NCI-H1417 treated with DMSO at 0.1 percent for 48 hours (cell line): ENCODE measurements at places on chromosomes 1 and 21.

GRCh38 chr1:27662707-27663393 lies 9.1 kb downstream of the IFI6 start:
- DNase-seq: peak; percentile 23

DNA sequence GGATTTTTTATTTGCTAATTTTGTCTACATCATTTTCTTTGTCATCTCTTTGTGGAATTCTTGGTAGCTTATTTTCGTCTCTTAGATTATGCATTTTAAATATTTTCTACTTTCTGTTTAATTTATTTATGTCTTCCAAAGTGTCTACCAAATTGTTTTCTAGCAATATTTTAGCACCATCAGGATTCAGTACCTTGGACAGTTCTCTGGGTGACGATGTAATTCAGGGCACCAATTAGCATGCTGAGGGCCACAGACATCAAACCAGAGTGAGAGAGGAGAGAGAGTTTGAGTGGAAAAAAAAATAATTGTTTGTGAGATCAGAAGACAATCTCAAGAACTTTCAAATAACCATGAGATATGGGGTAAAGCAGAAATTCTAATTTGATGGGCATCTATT lies 169.8 kb upstream of the CXADR start:
- no peak for DNase-seq

- no peak for DNase-seq
These were observed 23.0 kb upstream of the PIGC start for GRCh38 chr1:172466795-172467407.

- DNase-seq: no peak
These were observed 35.8 kb downstream of the LGR6 start for GRCh38 chr1:202229376-202229775.

- DNase-seq: no peak
These were observed 1.3 kb upstream of the CTTNBP2NL start for GRCh38 chr1:112394743-112395062.

DNA sequence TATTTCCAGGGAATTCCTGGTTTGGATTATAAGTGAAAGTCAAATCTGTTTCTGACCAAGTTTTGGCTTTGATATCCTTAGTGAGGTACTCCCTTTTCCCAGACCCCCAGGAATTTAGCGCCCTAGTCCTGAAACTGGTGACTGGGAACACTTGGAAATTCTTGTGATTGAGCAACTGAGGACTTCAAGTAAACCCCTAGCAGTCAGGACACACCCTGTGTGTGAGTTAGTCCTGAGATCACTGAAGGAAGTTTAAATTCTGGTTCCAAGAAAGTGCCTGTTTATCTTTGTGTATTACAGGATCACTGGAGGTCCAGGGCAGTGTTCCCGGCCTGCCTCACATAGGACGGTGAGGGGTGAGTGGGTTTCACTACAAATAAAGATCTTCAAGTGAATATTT lies 95.1 kb upstream of the F3 start:
- DNase-seq: no peak

GRCh38 chr1:93908394-93909145 lies 660 bp downstream of the GCLM start:
- no peak for DNase-seq

DNA sequence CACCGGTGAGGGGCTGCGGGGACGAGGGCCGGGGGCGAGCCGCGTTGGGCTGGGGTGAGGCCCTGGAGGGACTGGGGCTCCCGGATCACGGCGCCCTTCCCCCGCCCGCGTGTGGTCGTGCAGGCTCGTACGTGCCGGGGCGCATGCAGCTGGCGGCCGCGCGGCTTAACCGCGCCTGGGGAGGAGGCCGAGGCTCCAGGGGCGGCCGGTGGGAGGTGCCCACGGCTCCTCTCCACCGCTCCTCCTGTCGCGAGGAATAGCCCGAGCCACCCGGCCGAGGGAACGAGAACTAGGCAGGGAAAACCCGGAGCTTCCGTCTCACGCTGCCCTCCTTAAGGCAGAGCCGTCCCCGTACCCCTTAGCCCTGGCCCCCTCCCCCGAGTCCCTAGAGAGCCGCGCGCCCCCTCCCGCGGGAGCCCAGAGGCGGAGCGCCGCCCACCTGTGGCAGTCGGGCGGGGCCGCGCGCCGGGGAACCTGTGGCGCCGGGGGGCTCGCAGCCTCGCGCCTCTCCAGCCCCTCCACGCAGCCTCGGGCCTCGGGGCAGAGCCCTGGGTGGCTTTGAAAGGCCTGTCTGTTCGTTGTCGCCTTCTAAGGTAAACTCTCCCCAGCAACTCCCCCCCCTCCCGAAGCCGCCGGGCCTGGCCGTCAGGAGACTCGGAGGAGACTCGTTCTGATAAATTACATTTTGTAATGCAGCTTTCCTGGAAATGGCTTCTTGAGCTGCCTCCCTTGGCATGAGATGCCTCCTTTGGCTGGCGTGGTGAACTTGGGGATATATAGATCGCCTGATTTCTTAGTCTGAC lies 746 bp downstream of the AK4 start:
- no peak for DNase-seq

DNA sequence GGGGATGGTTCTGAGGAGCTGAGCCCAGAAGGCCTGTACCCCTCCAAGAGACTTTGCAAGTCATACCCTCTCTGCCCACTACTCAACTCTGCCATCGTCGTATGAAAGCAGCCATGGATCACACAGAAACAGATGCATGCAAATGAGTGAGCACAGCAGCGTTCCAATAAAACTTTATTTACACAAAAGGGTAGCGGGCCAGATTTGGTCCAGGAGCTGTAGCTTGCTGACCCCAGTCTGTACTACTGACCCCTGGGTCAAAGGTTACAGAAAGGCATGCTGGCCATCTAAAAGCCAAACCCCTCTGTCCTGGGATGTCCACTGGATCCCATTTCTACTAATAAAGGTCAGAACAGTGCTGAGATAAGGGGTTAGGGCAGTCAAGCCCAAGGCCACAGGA lies 8.8 kb upstream of the AGTRAP start:
- no peak for DNase-seq

DNA sequence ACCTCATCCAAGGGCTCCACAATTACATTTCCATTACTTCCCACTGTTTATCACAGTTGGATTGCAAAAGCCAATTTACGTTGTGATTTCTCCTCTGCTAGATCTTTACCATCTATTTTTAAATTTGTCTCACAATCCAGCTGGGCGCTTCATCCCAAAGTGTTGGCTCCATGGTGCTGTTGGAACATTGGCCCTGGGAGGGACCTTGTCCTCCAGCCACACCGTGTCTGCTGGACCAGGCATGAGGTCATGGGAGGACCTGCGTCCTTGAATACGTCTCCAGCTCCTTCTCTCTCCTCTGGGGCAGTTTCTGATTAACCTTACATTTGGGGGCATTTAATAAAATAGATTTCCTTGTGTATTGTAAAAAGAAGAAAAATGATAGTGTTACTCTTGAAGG lies 125.4 kb downstream of the KCNJ6 start:
- DNase-seq: no peak

GRCh38 chr1:110477041-110477440 lies 26.1 kb downstream of the PROK1 start:
- DNase-seq: no peak

DNA sequence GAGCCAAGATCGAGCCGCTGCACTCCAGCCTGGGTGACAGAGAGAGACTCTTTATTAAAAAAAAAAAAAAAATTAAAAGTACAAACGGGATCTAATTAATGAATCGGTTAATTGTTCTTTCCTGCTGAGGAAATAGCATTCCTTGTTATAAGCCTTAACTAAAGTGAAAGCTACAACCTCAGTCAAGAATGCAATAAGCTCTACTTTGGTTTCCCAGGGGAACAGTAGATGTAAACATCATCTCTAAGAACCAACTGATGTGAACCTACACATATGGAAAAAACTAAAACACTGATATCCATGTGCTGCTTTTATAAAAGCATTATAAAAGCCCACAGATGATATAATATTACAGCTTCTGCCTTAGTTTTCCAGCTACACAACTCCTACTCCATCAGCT lies 41.9 kb downstream of the LPGAT1 start:
- no peak for DNase-seq

- DNase-seq: no peak
These were observed 69.5 kb downstream of the FGGY start for GRCh38 chr1:59366346-59366745.

- no peak for DNase-seq
These were observed 3.4 kb downstream of the TNFRSF18 start for GRCh38 chr1:1202831-1203560.

DNA sequence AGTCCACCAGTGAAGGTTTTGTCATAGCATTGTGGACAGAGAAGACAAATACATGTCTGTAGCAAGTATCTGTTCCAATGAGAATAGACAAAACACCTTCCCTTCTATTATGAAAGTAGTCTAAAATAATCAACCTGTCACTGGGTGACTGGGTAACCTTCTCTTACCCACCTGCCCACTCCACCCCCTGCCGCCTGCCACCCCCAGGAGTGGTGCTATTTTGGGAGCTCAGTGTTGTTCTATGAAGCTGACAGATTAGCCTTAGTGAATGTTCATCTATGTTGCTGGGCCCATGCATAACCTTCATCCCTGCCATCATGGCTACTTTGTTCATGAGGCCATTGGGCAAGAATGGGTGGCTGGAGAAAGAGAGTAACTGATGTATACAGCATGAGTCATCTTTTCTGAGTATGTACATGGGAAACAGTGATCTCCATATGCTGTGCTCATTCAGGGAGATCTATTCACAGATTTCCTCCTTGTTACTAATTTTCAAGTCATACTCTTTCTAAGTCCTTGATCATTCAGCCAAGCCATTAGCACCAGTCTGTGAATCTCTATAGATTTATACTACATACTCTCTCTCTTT lies 24.8 kb downstream of the MARK1 start:
- no peak for DNase-seq
